ENCODE measurements at places on chromosomes 1 and 21.

DNA sequence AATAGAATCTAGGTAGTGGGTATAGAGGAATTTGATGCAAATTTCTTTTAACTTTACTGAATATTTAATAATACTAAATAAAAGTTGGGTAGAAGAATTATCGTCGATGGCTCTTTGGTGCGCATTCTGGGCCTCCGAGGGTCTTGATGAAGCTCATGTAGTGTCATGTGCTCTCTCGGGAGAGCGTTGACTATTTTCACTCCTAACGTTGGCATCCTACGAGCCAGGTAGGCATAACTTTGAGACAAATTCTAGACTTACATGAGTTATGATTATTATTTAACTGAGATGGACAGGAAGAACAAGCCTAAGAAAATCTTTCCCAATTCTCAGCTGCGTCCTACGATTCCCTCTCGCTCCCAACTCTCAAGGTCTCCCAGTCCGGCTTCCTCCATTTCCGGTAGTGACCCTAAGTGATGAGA is 550 bp upstream of the PCAT6 start:
- no peak for DNase-seq

DNA sequence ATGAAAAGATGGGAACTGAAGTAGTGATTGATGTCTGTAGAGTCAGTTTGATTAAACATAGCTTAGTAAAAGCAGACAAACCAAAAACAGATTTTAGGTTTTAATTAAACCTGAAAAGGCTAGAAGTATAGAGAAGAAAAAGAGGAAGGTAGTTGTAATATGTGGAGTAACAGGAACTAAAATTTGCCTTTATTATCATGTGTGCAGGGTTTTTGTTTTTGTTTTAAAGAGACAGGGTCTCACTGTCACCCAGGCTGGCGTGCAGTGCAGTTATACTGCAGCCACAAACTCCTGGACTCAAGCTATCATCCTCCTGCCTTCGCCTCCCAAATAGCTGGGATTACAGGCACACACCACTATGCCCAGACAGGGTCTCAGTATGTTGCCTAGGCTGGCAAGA is 6.0 kb downstream of the TOR1AIP1 start:
- DNase-seq = no peak

DNA sequence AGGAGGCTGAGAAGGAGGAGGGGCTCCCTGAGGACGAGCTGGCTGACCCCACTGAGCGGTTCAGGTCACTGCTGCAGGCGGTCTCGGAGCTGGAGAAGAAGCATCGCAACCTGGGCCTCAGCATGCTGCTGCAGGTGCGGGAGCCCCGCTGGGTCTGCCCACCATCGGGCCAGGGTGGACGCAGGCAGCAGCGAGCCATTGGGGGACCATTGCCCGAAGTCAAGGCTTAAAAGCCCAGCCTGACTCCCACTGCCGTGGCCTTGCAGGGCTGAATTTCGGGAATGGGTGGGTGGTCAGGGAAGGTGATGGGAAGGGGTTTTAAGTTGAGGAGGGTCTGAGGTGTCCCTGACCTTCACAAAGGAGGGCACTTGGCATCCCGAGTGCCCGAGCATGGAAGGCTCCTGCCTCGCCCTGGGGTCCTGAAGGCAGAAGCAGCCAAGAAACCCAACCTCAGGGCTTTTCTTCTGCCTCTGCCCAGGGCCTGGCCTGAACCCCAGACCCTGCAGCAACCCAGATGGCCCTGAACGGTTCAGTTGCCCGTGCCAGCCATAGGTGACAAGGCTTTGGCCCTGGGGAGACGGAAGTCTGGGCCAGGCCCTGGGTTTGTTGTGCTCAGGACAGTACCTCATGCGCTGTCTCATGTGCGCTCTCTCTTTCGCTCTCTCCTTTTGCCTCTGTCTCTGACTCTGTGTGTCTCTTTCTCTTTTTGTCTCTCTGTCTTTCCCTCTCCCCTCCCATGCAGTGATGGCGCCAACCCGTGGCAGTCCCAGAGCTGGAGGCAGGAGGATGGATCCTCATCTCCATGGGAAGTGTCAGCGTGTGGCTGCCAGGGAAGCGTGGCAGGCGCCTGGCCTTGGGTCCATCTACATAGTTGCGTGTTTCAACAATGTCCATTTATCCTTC is 6.2 kb downstream of the RNF187 start:
- DNase-seq = no peak

DNA sequence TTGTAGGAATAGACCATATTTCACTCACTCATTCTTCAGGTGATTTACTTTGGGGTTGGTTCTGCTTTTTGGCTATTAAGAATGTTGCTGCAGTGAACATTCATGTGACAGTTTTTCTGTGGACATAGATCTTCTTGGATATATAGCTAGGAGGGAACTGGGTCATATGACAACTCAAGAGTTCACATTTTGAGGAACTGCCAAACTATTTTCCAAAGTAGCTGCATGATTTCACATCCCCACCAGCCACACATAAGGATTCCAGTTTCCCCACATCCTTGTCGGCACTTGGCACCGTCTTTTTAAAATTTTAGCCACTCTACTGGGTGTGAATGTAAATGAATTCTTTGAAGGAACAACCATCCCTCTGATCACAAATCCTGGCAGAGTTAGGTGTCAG is 126.0 kb downstream of the PRDM2 start:
- DNase-seq = no peak

DNA sequence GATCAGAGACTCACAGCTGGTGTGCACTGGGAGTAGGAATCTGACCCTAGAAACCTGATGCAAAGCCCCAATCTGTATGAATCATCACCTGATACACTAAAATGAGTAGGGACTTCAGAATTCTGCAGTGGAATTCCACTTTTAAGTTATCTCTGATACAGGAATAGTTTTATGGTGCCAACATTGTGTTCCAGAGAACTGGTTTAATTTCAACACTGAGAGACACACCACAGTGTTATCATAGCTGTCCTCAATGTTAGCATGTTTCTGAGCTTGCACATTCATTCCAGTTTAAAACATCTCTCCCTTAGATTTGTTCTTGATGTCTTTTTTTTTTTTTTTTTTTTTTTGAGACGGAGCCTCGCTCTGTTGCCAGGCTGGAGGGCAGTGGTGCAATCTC is 7.1 kb downstream of the UTS2 start:
- no peak for DNase-seq
